Esophagus mucosa (tissue), 1 donor: ENCODE measurements at places on chromosomes 5 and 9. TPM values are rescaled to one million over a fixed set of nuclear protein-coding genes. Genes with fewer than 3 reads are reported as not detected.

Gene PRSS3
- total RNA-seq = 107 TPM

GRCh38 chr5:87081511-87082372, 185.9 kb upstream of the RASA1 start:
- no peak for ATAC-seq

DNA sequence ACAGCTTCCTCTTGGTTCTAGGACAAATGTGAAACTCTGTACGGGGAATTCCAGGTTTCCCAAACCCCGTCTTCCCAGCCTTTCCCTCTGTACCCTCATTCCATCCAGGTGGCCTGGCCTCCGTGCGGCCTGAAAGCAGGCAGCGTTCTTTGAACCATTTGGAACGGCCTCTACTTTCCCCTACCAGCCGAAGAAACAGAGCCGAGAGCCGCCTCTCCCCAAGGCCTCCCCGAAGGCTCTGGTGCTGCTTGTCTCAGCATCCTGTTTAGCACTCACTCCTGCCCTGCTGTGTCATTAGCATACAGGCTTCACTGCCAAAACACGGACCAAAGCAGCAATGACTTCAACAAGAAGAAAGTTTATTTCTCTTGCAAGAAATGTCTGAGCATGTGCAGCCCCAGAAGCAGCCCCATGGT, 137.7 kb downstream of the HSD17B3 start:
- ATAC-seq = no peak

Gene DRD1
- total RNA-seq = not detected

- peak; percentile 92 for ATAC-seq
Measured at GRCh38 chr5:14664270-14665100, at the start of gene OTULIN. TSS of gene OTULIN (plus strand) at chr5:14664718. CDS start at chr5:14664826, 108 bp downstream.

- no peak for ATAC-seq
Measured at GRCh38 chr5:134116789-134117761, 2.6 kb downstream of the TCF7 start.

- ATAC-seq = no peak
Measured at GRCh38 chr9:71681708-71682272, 86.5 kb downstream of the CEMIP2 start.

DNA sequence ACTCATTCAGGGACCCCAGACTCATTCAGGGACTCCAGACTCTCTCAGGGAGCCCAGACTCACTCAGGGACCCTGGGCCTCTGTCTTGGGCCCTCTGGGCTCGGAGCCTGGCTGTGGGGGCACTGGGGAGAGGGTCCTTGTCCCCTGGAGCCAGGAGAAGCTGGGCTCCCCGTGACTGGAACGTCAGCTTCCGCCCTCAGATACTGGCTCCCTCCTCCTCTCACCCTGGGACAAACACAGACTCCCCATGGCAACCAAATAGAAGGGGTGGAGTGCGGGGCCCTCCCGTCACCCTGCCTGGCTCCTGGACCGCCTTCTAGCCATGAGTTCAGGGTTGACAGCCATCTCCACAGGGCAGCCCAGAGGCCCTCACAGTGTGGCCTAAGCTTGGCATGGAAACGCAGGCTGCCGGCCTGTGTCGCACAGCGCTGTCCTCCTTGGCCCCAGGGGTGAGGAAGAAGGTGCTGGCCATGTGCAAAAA, 27.6 kb downstream of the ZDHHC11B start:
- ATAC-seq = no peak

Gene KIF20A
- total RNA-seq = 21.2 TPM

DNA sequence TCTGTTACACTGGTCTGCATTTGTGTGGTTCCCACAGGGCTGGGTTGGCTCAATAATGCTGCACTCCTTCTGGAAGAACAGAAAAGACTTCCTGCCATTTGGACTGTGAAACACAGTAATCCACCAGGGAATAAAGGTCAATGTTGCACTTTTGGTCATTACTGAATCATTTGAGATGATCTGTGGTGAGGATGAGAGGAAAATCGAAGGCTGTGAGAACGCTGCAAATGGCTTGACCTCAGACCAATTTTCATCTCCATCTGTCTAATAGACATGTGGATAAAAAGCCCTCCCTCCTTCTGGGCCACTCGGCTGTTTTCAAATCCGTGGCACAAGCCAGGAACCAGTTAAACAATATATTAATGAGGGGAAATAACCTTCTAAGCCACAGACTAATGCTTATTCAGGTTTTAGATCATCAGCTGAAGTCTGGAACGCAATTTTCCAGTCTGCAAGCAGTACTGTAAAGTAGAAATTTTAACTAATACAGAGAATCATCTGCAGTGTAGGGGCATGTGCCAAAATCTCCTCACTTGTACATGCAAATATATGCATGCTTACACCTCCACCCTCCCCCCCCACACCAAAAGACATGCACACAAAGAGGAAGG, 20.2 kb downstream of the TLE1 start:
- ATAC-seq = no peak

DNA sequence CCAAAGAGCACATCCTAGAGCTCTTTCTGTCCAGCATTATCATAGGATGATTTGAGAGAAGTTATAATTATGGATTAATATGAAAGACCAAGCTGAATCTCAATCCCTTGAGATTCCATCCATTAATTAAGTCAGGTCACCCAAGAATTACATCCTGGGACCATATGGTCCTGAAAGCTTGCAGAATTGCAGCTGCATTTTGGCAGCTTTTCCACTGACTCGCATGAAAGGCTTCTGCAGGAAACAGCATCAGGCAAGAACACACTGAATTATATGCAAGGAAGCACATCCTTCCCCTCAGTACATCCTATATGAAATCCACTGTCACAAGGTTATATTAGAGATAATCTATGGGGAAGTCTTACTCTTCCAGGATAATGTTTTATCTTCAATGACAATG, 109.1 kb upstream of the CTNND2 start:
- ATAC-seq = no peak
